ENCODE measurements at places on chromosomes 2 and 18. TPM values are rescaled to one million over a fixed set of nuclear protein-coding genes. Genes with fewer than 3 reads are reported as not detected.

HOXD12 gene
- not detected for total RNA-seq

CENPA gene
- total RNA-seq: 39.0 TPM

CABLES1 gene
- 0.35 TPM for total RNA-seq

RUFY4 gene
- total RNA-seq: not detected

Measured in foreskin keratinocyte (primary cell).